Activated CD4-positive, alpha-beta T cell treated with anti-CD3 and anti-CD28 coated beads, Interleukin-2, amount 10 ng/mL, durations not matched to agents 7 days and 5 days (primary cell): ENCODE measurements at places on chromosomes 3 and 15. TPM values are rescaled to one million over a fixed set of nuclear protein-coding genes. Genes with fewer than 3 reads are reported as not detected.

GRCh38 chr3:183513046-183513706 is 42.3 kb downstream of the KLHL6 start:
- peak; percentile 68 for DNase-seq

DNA sequence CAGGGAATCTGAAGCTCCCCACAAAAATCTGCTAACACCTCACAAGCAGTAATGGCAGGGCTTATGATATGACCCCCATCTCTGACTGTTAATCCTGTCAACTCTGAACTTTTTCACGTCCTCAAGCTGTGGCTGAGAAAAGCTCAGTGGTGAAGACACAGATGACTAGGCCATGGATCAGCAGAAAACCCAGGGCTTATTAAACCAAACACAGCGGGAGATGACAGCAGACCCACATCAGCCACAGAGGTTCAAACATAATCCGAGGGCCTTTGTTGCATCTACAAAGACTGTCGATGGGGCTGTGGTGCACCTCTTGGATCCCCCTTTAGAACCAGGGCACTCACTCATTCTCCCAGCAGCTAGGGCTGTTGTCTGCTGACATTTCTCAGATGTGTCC is 50.4 kb downstream of the GLB1 start:
- DNase-seq: peak; percentile 47

Gene CTXND1
- not detected for total RNA-seq

DNA sequence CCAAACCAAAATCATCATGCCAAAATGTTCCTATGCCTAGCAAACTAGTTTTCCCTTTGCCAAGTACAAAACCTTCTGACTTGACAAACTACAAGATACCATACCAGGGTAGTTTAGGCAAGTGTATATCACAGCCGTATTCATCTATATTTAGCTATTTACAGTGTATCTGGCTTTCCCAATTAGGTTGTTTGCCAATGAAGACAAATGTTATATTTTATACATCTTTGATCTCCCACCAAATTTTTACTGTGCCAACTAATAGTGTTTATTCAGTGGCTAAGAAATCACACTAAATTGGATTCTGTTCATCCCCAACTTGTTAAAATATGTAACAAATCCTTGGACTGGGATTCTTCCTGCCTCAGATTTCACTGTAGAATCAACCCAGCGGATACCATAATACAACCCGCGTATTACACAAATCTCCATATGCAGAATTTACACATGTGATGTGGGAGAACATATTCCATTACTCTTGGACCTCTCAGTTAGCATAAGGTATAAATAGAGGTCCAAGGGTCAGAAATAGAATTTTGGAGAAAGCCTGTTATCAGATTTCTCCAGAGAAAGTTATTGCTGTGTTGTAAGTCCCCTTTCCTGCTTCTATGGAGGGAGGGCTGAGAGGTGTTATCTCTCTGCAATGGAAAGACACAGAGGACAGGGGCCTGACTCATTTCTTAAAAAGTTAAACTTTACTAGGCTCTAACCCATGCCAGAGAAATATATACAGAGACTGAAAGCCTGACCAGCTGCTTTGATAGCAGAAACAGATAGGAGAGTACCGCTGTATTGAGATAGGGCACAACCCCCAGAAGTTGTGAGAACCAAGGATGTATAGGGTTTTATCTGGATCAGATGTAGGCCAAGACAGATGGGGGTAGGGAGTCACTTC is 467.0 kb downstream of the FGF12 start:
- DNase-seq: no peak

GRCh38 chr15:63422891-63423590 is 41.4 kb upstream of the CA12 start:
- DNase-seq: no peak

DNA sequence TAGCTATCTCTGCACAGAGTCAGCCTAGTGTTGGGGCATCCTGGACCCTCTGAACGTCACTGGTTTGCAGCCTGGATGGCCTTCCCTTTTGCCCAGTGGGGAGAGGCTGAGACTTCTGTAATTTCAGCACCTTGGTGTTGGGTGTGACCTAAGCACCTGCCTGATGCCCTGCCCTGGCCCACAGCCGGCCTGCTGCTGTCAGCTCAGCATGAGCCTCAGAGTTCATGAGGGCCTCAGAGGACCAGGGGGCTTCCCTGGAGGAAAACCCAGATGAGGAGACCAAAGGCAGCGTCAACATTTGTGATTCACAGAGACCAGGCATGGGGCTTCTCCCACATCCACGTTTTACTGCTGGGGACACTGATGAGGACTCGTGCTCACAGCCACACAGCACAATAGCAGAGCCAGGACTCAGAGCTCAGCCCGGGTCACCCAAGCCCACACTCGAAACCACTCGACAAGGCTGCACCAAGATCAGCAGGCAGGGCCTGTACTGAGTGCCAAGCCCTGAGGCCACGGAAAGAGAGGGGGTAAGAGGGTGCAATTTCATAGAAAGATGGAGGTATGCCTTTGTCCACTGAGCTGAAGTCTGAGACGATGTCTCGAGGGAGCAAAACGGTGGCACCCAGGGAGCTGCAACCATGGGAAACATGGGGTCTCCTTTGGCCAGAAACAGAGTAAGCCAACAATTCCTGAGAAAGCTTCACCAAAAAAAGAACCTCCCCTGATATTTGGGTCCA is 9.9 kb upstream of the GP9 start:
- DNase-seq: no peak

Gene TMC3
- total RNA-seq: not detected

GRCh38 chr3:78670094-78670493 is 1097.7 kb downstream of the ROBO1 start:
- no peak for DNase-seq

DNA sequence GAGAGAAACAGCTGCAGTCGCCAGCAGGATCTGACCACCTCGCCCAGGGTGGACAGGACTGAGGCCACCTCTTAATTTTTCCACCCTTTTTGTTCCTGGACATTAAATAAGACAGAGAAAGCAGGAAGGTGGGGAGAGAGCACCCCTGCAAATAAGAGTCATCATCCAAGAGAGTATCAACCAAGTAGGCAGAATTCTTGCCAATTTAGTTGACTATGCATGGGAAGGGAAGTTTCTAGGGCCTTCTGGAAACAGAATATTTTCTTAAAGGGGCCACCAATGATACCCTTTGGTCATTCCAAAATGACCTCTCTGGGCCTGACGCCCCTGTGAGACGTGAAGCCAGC is 136.2 kb downstream of the TJP1 start:
- DNase-seq: no peak

Gene HYAL1
- not detected for total RNA-seq

Gene CHRFAM7A
- not detected for total RNA-seq

- DNase-seq: no peak
These were observed 163.8 kb upstream of the CMC1 start for GRCh38 chr3:28077572-28077971.

Gene FBXW12
- not detected for total RNA-seq

- no peak for DNase-seq
These were observed 6.7 kb upstream of the CSK start for GRCh38 chr15:74775132-74775562.

DNA sequence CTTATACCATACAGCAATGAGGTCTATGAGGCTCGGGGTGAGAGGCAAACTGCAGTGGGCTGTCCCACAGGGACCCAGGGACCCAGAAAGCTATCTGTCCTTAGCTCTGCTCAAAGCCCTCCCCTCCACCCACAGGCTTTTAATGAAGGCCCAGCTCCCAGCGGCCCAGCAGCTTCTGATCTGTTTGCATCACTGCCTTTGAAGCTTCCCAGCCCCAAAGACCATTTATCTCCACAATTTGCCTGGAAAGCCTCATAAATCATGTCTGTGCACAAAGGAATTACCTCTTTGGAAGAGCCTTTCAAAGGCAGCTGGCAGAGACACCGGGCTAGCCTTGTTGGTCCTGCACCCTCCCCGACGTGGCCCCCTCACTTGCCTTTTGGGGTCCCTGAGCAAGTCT is 123.9 kb downstream of the RAB11A start:
- no peak for DNase-seq

GRCh38 chr15:93165734-93166470 is 76.9 kb upstream of the RGMA start:
- no peak for DNase-seq
